Thoracic aorta (tissue), 2 donors: ENCODE measurements at places on chromosomes 7 and 10. TPM values are rescaled to one million over a fixed set of nuclear protein-coding genes. Genes with fewer than 3 reads are reported as not detected.

DNA sequence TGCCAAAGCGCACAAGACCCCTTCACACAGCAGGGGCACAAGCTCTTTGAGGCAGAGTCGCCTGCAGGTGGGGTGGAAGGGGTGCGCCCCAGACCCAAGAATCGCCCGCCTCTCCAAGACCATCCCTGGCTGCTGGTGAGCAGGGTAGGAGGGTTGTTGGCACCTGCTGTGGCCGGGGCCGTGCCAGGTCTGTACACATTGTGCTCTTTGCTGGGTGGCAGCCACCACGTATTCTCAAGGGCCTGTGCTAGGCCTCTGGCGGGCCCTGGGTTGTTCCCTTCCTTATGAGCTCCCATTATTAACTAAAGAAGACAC, 84.4 kb downstream of the LHPP start:
- DNase-seq = no peak

GRCh38 chr10:25815999-25816768, 117.8 kb upstream of the MYO3A start:
- DNase-seq = no peak

DNA sequence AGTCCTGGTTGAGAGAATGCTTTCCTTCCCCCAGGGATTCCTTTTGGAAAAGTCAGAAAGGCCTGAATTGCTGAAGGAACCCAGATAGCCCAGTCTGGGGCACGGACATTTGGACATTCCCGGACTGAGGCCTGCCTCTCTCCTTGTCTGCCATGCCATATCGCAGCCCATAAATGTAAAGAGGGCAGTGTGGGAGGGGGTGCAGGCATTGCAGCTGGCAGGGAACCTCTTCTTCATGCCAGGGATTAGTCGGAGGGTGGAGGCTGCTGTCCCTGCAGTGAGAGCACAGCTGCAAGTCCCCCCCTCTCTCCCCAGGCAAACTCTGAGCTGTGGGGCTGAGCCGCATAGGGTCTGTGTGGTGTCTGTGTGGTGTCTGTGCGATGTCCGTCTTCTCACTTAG, 486.0 kb upstream of the MKI67 start:
- DNase-seq = no peak

DNA sequence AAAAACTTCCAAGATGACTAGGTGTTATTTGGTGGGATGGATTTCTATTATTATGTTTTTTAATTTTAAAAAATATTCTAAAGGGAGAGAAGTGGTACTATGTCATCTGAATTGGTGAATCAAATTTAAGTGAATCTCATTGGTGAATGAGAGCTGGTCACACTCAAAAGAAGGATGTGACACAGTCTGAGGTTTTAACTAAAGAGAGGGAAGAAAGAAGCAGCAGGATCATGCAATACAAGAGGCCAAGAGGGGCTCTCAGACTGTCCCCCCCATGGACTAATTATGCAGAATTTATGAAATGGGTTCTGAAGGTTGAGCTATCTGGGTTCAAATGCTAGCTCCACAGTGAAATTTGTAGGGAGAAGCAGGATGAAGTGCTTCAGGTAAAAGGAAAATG, 16.2 kb downstream of the MACC1 start:
- DNase-seq = no peak

DNA sequence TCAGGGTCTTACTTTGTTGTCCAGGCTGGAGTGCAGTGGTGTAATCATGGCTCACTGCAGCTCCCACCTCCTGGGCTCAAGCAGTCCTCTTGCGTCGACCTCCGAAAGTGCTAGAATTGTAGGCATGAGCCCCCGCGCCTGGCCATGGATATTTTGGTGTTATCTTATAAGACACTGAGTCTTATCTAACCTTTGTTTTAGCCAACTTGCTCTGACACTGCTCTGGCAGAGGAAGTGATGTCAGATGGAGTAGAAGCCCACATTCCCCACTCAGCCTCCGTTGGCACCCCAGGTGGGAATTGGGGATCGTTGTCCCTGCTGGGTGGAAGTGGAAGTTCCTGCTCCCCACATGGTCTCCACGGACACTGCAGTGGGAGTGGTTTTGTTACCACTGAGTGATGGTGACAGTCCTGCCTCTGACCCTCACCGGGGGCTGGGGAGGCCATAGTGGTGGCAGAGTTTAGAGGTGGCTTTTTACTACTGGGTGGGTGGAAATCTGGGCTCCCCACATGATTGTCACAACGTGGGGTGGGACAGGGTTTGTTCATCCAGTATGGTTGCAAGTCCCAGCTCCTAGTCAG, 98.9 kb downstream of the ANKRD61 start:
- no peak for DNase-seq

- DNase-seq = no peak
Measured at GRCh38 chr7:116557066-116557585, 32.3 kb downstream of the CAV1 start.

GRCh38 chr7:105805447-105806019, 70.9 kb downstream of the ATXN7L1 start:
- no peak for DNase-seq

DNA sequence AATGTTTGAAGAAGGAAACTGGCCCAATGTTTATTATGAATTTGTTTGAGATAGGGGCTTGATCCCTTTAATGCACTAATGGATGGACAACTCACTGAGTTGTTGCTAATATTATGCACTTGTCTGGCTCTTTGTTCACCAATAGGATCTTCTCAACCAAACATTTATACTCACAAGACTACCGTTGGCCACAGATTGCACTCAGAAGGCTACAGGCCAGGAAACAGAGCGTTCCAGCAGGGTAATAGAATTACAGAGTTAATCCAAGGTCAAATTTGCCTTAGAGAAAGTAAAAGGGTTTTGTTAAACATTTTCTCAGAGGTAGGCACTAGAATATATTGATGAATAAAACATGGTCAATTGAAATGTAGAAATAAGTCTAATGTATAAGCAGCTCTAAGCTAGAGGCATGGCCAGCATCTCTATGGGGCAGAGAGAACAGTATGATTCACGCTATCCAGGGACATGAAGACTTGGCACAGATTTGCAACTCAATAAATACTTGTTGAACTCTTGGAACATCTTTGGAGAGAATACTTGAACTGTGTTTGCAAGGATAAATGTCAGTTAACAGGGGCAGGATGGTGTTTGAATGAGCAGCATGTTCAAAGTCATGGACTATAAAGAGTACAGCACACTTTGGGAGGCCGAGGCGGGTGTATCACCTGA, 606.9 kb downstream of the SORCS3 start:
- no peak for DNase-seq

- no peak for DNase-seq
Measured at GRCh38 chr7:68425377-68425776, 1172.9 kb upstream of the AUTS2 start.

GRCh38 chr10:101894266-101894665, 50.7 kb upstream of the KCNIP2 start:
- DNase-seq = no peak

The TUBAL3 gene
- total RNA-seq = not detected

The TMEM225B gene
- total RNA-seq = not detected

The SUMF2 gene
- 102 TPM for total RNA-seq

The GPC2 gene
- 1.8 TPM for total RNA-seq

The ATXN7L1 gene
- 13.4 TPM for total RNA-seq
